Kidney tubule cell (primary cell): ENCODE measurements at places on chromosomes 5 and 9.

GRCh38 chr9:111063332-111063731, 25.1 kb upstream of the LPAR1 start:
- DNase-seq = no peak

DNA sequence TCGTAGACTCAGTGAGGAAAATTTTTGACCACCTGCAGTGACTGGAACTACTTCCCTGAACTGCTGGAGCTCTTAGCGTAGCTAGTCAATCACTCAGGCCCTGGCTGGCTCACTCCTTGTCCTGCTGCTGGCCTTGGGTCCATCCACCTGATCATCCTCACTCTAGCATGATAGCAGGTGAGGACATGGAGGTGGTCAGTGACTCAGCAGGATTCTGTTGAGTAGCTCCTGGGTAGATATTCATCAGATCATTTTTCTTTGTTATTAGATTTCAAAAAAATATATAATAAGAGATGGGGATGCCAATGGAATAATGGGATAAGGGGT, 25.0 kb upstream of the SEMA4D start:
- DNase-seq = peak; percentile 50

DNA sequence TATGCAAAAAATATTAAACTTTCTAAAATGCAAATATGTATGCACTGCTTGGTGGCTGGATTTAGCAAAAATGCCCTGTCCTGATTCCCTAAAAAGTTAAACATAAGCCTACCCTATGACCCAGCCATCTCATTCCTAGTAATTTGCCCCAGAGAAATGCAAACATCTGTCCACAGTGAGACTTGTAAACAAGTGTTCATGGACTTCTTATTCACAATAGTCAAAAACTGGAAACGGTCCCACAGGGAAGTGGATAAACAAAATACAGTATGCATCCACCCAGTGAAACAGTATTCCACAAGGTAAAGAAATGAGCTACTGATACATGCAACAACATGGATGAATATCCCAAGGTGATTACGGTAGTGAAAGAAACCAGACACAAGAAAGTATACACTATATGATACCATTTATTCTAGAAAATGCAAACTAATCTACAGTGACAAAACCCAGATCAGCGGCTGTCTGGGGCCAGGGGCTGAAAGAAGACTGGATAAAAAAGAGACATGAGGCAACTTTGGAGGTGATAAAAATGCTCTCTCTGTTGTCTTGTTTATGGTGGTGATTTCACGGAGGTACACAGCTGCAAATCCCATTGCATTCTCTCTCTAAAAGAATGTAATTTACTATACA, 277.3 kb downstream of the GLIS3 start:
- no peak for DNase-seq

GRCh38 chr9:128231638-128232527, 28.7 kb downstream of the DNM1 start:
- DNase-seq = no peak

DNA sequence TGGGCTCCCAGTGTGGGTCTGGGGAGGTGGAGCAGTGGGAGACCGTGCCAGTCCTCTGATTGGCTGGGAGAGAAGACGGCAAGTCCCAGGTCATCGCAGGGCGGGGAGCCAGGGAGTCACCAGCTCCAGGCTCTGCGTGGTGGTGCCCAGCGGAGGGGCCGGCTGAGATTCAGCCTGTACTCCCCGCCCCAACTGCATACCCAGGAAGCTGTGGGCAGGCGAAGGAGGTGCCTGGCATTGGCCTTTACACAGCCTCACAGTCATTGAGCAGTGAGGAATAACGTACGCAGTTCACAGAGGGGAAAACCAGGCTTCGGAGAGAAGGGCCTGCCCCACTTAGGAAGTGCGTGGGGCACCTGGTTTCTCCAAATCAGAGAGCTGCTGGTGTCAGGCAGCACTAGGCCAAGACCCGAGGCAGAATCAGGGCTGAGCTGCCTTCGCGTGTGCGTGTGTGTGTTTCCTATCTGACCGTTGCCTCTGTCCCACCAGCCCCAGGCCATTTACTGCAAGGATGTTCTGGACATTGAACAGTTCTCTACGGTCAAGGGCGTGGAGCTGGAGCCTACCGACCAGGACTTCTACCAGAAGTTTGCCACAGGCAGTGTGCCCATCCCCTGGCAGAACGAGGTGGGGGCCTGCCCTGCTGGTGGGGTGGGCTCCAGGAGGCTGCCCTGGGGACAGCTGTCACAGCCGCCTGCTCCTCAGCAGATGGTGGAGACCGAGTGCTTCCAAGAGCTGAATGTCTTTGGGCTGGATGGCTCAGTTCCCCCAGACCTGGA, 6.2 kb upstream of the PRR7 start:
- no peak for DNase-seq

DNA sequence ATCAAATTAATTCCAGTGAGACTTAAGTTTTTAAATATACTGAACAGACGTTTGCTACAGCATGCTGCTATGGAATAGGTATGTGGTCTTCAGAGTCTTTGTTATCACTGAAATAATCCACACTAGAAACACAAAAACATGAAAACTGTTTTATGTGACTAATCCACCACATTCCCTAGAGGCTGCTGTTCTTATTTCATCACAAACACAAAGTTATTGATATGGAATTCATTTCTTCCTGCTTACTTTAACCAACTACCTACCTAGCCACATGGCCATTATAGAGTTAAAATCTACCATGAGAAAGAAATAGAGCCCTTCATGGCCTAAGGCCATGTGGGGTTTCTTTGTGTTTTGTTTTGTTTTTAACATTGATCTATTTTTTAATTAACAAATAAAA, 232.3 kb upstream of the PTGER4 start:
- DNase-seq = peak; percentile 5

DNA sequence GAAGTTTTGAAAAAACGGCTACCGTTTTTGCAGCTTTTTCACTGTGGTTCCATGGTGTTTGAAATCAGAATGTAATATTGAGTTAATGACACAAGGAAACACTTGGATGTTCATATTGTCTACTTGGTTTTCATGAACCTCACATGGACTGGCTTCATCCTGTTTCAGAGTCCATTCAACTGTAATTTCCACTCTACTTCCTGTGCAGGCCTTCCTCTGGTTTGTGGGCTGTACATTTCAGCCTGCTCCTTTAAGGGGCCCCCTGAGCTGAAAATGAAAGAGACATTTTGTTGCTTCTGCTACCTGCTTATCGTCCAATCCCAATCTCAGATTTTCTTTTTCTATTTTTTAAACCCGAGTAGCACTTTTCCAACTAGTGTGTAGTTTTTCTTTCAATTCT, 41.8 kb upstream of the CDKN2B start:
- DNase-seq = no peak

DNA sequence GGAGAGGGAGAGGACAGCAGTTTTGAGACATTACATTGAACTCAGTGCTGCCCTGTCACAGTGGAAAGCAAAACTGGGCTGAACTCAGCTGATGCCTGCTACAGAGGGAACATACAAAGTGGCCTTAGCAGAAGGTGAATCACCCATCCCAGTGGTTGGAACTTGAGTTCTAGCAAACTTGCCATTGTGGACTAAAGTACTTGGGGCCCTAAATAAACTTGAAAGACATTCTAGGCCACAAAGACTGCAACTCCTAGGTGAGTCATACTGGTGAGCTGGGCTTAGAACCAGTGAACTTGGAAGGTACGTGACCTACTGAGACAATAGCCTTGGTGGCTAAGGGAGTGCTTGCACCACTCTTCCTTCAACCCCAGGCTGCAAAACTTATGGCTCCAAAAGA, 155.7 kb upstream of the RIOK2 start:
- DNase-seq = no peak

DNA sequence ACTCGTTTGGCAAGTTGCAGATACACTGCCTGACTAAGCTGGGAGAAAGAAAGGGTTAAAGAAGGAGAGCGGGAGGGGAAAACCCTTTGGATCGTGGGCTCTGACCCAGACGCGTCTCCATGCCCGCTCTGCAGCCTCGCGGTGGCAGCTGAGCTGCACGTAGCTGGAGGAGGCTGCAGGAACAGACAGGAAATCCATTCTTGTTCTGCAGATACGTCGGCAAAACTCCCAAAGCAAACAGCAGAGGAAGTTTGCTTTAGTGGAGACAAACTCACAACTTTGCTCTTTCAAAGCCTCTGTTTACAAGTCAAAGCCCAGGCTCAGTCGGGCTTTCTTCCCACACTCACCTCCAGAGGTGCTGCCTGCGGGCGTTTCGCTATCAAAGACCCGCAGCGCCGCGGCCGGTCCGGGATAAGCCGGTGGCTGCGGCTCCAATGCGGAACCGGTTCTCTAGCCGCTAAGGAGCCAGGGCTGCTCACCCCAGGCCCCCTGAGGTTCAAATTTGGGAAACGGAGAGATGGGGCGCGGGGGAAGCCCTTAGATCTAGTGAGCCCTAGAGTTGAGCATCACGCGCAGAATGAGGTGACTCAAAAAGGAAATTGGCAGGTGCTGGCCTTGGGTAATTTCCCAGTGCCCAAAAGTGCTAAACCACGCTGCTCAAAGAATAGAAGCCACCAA, 60.7 kb downstream of the MAT2B start:
- peak; percentile 47 for DNase-seq

DNA sequence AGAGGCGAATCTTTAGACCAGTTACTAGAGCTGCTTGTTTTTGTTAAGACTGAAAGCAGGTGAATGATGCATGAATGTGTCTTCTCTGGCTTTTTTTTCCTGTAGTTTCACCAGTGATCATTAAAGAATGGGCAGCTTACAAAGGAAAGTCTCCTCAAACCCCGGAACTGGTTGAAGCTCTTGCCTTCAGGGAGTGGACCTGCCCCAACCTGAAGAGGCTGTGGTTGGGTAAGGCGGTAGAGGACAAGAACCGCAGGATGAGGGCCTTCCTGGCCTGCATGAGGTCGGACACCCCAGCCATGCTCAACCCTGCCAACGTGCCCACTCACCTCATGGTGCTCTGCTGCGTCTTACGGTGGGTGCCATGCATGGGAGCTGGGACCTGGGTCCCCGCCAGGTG, 33.3 kb upstream of the PHF2 start:
- no peak for DNase-seq

DNA sequence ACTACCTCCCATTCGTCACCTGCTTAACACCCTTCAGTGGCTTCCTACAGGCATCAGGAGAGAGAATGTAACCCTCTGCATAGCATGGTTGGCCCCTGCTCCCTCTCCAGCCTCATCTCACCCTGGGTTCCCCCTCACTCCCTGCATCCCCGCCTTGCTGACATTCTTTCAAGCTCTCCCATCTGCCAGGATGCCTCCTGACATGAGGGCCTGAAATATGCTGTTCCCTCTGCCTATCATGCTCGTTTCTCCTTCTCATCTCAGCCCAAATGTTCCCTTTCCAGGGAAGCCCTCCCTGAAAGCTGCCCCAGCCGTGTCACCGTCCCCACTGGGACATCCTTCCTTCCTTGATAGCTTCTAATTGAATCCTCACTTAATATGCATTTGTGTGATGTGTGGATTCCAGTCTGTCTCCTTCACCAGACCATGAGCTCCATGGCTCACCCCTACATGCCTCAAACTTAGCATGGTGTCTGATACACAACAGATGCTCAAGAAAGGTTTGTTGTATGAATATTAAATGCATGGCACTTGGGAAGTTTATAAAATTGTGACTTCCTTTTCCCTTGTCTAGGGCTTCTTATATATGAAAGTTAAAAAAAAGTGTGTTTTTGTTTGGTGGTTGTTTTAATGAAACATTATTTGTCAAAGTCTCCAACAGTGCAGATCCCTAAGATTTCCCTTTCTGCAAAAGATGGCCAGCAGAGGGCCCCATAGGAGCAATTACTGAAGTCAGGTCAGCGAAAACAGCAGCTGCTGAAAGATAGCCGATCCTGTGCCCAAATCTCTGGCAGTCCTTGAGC, 7.3 kb upstream of the C5orf58 start:
- peak; percentile 57 for DNase-seq

DNA sequence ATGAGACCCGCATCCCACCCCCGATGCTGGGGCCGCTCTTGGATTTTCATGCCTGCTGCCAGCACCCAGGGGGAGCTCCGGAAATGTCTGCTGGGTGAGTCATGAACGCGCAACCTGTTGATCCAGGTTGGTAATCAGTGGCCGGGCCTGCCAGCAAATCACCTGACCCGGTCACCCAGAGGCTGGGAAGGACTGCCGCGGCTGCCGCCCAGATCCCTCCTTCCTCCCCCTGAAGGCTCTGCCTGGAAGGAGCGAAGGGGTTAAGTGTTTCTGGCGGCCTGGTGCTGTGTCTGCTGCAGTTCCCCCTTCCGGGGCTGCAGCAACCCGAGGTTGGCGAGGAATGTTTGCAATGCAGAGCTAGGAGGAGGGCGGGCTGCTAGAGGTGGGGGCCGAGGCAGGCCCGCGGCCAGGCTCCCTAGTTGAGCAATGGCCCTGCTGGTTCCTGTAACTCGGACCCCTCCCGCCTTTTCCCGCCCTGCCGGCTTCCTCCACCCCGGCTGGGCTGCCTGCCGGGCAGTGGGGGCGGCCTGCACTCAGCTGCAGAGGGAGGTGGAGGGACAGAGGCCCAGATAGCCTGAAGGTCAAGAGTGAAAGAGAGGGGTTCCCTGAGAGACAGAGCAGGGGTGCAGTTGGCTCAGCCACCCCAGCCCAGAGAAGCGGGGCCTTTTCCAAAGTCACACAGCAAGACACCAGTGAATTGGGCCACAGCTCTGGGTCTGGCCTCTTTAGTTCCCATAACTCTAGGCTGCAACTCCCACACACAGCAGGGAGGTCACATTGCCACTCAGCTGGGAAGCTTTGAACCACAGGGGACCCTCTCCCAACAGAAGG, 156.3 kb upstream of the IER5L start:
- peak; percentile 100 for DNase-seq

- DNase-seq = no peak
These were observed 454.4 kb downstream of the NR2F1-AS1 start for GRCh38 chr5:93126634-93127033.

DNA sequence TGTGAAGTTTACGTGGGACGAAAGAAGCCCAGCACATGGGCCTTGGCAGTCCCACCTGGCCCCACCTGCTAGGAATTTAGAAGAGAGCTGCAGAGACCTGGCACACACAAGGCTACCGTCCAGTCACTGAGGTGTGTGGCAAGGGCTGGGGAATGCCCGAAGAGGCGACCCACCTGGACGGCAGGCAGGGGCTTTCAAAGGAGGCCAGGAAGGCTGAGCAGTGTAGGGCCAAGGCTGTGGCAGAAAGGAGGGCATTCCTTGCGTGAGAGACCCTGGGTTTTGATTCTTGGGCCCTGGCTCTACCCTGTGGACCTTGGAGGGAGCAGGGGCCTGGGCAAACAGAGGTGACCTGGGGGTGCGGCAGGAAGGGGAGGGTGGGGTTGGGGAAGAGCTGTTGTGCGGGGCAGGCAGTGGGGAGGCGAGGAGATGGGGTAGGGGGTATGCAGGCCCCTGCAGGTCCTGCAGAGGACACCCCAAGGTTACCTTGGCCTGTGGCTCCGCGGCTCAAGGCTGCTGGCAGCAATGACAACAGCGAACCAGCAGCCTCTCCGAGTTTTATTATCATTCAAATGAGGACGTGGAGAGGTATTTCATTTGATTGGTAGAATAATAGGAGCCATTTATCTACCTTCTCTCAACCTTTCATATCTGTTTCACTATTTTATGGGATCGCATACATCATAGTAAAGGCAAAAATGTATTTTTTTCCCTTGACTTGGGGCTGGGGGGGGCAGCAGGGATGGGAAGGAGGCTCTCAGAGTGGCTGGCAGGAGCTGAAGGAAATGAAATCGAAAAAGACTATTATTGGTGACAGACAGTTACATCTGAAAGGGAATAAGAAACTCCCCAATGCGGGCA, 24.8 kb downstream of the TSPAN17 start:
- DNase-seq = no peak
